Spinal cord (tissue), 10 donors: ENCODE measurements at places on chromosomes 4 and X.
A peak's percentile ranks its signal among the peaks of the same experiment; 100 is the strongest.

DNA sequence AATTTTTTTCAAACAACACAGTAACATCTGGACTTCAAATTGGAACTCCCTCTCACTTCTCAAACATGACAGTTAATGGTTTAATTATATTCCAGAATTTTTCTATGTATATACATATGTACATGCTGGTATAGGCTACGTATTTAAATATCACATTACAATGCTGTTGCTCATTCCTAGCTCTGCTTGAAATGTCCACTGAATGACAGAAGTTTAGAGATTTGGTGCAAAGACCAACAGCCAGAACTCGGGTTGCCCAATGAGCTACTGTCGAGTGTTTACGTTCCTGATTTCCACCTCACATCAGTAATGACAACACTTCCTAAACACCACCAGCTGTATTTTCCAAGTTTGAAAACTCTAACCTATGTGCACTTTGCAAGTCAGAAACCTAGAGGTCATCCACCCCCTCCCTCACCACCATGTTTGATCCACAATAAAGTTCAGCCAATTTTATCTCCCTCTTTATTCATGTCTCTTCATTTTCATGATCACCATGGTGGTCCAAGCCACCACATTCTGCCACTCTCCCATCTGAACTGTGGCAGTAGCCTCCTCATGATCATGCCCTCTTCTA is 49.3 kb upstream of the RPL34 start:
- DNase-seq = no peak

DNA sequence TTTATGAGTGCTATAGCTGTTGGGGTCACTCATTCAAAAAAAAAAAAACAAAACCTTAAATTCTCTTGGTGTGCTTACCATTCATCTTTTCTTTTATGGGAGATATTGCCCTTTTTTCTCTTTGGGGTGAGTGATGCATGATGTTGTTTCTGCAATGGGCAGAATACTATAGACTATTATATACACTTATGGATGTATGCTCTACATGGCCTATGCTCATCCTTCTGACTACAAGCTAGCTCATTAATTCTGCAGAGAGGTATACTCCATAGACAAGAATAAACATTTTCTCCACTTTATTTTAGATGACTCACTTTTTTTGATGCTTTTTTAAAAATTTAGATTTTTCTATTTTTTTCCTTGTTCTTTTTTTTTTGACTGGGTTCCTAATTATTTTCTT is 160.3 kb upstream of the ANK2 start:
- DNase-seq = no peak

GRCh38 chr4:48116582-48116981 is 17.5 kb downstream of the TXK start:
- DNase-seq = no peak

- no peak for DNase-seq
Observed at GRCh38 chr4:108693211-108693610, 42.8 kb downstream of the OSTC start.

DNA sequence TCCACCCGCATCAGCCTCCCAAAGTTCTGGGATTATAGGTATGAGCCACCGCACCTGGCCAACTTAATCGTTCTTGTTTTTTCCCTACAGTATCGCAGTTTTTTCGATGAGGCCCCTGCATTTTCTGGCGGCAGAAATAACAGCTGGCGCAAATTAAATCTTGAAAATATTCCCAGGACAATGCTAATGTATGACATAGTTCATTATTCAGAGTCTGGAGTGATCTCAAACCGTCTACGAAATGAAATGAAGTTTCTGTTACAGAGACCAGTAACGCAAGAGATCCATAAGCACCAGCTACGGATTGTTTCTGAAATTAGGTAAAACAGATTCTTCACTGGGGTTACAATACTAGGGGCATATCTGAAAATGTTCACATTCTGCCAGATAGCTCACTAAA is 27.3 kb downstream of the CXorf58 start:
- no peak for DNase-seq

- DNase-seq = peak; percentile 30
Observed at GRCh38 chr4:184216515-184216914, 1.2 kb downstream of the ENPP6 start.

- DNase-seq = no peak
Observed at GRCh38 chr4:155903453-155903852, at the start of gene TDO2. TSS of gene TDO2 (plus strand) at chr4:155903696. CDS start at chr4:155903759, 63 bp downstream.

DNA sequence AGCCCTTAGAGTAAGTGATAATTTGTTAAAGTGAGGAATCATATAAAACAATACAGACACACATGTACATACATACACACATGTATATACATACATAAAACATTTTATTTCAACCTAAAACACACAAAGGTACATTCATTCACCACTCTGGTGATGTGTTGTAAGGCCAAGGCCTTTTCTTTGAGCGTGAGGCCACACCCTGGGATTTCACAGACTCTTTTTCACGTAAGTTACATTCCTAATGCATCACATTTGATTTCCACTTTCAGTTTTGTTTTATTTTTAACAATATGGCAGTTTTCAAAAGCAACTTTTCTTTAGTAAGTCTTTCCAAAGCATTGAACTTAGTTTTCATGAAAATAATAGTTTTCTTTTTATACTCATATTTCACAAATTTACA is 170.7 kb downstream of the COL4A6 start:
- no peak for DNase-seq

DNA sequence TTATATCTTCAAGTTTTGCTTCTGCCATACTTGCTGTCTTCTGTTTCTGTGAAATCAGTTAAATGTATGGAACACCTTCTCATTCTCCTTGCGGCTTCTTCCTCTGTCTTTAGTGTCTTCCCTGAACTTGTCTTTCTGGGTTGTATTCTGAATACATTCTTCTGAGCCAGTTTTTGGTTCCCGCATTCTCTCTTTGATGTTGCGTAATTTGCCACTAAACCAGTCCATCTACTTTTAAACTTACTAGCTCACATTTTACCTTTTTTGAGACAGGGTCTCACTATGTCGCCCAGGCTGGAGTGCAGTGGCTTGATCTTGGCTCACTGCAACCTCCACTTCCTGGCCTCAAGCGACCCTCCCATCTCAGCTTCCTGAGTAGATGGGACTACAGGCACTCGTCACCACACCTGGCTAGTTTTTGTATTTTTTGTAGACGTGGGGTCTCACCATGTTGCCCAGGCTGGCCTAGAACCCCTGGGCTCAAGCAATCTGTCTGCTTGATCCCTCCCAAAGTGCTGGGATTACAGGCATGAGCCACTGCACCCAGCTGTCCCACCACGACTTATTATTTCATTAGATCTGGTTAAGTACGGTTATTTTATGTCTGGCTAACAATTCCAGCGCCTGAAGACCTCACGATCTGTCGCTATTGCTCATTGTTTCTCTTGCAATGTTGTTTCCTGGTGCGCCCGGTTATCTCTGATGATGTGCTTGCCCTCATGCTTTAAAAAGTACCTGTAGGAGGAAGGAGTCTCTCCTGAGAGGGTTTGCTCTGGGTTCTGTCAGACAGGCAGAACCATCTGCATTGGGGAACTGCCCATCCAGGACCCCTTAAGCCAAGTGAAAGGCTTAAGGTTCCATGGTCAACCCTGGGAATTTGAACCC is 9.8 kb upstream of the FAM3A start:
- DNase-seq = no peak

DNA sequence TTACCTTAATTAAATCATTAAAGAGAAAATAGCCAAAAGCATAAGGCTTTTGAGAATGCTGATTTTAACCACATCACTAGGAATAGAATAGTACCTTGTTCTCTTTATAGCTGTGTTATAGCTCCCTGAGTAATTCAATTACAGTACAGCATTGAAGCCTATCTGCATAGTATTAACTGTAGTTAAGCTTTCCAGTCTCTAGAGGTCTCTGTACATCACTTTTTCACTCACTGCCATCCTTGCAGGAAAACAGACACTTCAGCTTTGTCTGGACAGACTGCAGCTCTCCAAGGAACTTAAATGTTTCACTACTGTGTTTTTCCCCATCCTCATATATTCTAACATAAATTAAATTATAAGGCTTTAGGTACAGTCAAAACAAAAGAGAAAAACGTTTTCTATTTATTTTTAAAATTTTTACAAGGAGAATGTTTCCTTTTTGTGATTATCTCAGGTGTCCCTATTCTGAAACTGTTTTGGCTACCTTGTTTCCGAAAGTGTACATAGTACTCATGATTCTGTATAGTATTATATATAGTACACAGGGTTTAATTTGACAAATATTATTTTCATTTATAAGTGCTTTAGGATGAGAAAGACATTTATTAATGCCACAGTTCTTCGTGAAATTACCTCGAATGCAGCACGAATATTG is 407.9 kb downstream of the PCDH18 start:
- DNase-seq = peak; percentile 33

GRCh38 chr4:8303081-8303480 is 33.5 kb downstream of the HTRA3 start:
- no peak for DNase-seq

DNA sequence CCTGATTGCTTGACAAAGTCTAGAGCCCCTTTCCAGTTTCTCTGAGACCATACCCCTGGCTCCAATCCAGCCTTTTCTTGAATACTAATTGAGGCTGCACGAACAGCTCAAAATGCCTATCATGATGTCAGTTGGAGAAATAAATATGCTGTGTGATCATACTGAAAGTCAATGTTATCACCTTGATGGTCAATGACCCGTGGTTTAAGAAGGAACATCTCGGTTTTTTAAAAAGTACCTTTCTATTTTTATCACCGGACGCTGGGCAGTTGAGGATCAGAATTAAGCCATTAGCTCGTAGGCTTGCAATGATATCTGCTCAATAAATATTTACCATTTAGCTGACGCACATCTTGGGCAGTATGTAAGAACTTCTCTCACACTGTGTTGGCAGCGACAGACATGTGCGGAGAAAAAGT is 852 bp upstream of the WDR44 start:
- no peak for DNase-seq

DNA sequence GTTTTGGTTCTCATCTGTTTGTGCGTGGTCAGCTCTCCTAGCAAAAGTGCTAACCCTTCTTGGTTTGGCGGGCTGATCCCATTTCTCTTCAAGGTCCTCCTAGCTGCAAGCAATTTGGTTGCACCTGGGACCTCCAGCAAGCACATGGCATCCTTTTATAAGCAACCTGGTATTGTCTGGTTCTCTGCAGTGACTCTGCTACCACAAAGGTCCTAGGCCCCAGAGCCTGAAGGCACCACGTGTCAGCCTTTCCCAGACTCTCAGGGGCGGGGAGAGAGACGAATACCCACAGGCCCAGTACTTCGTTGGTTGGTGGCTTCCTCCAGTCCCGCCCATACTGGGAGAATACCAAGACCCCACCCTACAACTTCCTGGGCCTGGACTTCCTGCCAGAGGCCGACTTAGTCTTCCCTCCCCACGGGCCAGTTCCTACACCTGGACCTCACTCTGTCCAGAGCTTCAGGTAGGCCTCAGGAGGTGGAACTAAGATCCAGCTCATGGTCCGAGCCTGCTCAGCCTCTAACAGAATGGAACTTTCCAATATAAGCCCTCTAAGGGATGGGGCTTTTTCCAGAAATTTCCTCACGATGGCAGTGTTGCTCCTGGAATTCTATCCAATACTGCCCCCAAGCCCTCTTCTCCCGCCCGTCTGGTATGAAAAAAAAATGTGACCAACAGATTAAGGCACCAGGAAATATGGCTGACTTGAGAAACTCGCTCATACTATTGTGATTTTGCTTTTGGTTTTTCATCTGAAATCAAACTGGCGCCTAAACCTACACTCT is 192.5 kb upstream of the STK26 start:
- peak; percentile 95 for DNase-seq

- DNase-seq = no peak
Observed at GRCh38 chrX:7264399-7264798, 116.4 kb upstream of the PUDP start.

GRCh38 chrX:11261260-11261659 is 32.0 kb upstream of the AMELX start:
- no peak for DNase-seq

GRCh38 chr4:8195431-8195830 is 3.7 kb upstream of the SH3TC1 start:
- DNase-seq = no peak

DNA sequence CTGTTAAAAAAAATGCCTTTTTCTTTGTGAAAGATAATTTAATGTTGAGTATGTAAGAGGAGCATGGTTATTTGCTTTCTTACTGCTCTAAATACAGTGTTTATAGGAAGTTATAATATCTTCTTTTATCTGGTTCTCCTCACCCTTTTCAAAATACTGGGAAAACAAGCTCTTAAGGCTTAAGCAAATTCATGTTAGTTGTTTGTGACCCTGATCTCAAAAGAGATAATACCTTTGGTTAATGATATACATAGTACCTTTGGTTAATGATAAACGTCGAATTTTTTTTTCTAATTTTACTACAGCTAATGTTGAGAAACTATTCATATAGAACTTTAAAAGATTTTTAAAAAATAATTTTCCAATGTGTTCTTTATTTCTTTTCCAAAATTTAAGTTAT is 180.1 kb downstream of the RAPGEF2 start:
- no peak for DNase-seq

- no peak for DNase-seq
Observed at GRCh38 chr4:36651253-36651652, 369.8 kb downstream of the DTHD1 start.

GRCh38 chrX:153626025-153626633 is 20.9 kb upstream of the DUSP9 start:
- no peak for DNase-seq

- DNase-seq = no peak
Observed at GRCh38 chr4:33369446-33369845, 2649.3 kb downstream of the PCDH7 start.

- DNase-seq = no peak
Observed at GRCh38 chr4:93710101-93710846, 118.3 kb upstream of the ATOH1 start.

- no peak for DNase-seq
Observed at GRCh38 chr4:16225167-16225862, 956 bp downstream of the TAPT1 start.
